ENCODE measurements at places on chromosomes 7 and 10.

GRCh38 chr7:42414028-42414427 is 177.0 kb upstream of the GLI3 start:
- DNase-seq, result no peak

GRCh38 chr10:126569513-126570244 is 100.8 kb downstream of the C10orf90 start:
- DNase-seq, result no peak

DNA sequence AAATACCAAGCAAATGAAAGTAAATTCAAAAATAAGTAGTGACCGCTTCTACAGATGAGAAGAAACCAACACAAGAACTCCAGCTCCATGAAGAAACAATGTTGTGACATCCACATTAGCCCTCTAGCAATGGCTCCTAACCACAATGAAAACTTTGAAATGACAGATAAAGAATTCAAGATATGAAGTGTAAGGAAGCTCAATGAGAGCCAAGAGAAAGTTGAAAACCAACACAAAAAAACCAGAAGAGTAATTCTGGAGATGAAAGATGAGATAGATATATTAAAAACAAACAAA is 68.2 kb upstream of the DDC start:
- no peak for DNase-seq

- no peak for DNase-seq
Measured at GRCh38 chr10:43380610-43381222, 9.3 kb downstream of the FXYD4 start.

GRCh38 chr10:4131407-4132215 is 346.6 kb upstream of the KLF6 start:
- no peak for DNase-seq

DNA sequence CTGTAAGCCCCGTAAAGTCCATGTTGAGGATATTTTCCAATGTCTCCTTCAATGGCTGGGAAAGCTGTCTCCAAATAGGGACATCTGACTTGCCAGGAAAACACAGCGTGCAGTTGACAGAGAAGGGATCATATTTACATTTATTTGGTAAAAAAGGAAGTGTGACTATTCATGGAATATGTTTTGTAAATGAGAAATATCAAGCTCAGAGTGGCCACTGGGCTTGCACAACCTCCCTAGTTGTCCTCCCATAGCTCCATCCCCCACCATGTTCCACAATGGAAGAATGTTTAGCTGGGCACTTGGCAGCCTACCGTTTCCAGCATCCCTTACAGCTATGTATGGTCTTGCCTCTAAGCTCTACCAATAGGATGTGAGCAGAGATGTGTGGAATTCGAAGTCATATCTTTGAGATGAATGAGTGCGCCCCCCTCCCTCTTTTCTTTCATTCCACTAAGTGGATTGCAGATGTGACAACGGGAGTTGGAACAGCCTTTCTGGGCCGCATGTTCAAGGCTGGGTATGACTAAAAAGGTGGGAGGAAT is 306.6 kb upstream of the ZMIZ1 start:
- no peak for DNase-seq

GRCh38 chr10:116706281-116706680 is 36.1 kb downstream of the HSPA12A start:
- no peak for DNase-seq

DNA sequence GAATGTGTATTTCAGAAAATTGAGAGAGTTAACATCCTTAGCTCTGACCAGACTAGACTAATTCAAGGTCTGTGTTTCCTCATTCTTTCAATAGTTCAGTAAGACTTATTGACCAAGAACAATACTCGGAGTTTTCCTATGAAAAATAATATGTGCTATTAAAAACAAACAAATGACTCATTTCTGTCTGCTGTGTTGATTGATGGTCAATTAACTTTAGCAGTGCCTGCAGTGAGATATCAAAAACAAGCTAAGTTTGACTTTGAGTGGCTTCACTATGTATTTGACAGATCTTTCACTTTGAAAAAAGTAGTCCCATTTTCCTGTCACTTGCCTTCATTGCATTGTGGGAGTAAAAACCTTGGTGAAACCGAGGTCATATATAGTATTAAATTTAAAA is 91.0 kb downstream of the GNAT3 start:
- DNase-seq, result no peak

DNA sequence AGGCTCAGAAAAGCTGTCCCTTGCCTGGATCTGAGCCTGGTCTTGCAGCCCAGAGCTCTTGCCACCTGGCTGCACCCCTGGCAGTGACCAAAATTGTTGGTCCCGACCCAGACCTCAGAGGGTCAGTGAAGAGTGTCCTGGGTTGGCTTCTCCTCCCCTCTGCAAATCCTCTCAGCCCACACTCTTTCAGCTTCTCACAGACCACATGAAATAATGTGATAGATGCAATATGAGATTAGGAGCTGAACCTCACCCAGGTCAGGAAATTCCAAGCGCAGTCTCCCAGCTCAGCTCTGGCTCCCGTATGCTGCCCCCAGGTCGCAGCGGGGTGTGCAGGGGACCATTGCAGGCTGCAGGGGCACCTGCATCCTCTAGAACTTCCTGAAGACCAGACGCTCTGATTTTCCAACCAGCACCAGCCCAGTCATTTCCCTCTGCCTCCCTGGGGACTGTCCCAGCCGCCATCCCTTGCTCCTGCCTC is 19.6 kb upstream of the RET start:
- no peak for DNase-seq

GRCh38 chr7:102304668-102305067 is 18.0 kb downstream of the SH2B2 start:
- DNase-seq, result no peak

- no peak for DNase-seq
Measured at GRCh38 chr7:113945018-113945938, 26.5 kb upstream of the PPP1R3A start.

DNA sequence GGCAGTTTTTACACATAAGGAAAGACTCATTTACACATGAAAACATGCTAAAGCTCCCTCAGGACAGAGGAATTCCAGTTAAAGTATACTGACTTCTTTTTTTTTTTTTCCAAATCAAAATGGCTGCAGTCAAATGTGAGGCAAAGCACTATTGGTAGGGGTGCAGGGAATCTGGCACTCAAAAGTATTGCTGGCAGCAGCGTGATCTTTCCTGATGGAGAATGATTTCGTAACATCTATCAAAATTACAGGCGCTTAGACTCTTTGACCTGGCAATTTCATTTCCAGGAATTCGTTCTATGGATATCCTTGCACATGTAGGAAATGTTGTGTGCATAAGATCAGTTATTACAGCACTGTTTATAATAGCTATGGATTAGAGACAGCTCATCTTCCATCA is 65.7 kb downstream of the VSTM4 start:
- DNase-seq, result no peak

- DNase-seq, result no peak
Measured at GRCh38 chr7:44327981-44328380, 2.6 kb upstream of the CAMK2B start.

GRCh38 chr7:105229641-105230040 is 159.1 kb downstream of the SRPK2 start:
- no peak for DNase-seq

Measured in nucleus accumbens (tissue), 56 donors.